ENCODE measurements at places on chromosomes 2 and 18.

DNA sequence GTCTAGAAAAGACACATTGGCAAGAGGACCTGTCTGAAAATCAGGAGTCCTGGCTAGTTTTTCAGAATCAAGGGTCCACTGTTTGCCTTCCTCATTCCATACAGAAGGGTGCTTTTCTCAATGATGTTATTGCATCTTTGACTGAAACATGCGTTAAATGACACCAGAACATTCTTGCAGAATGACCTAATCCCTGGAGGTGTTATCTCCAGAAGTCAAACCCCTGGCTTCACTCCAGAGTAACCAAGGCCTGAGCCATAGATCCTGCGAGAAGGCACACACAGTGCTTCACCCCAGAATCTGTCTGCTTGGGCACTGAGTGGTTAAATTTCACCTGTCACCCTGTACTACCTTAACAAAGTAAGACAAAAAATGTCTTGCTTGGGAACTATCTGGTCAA, 1055.2 kb upstream of the FANCL start:
- DNase-seq, result no peak

GRCh38 chr2:213101692-213102460, 49.5 kb downstream of the IKZF2 start:
- no peak for DNase-seq

DNA sequence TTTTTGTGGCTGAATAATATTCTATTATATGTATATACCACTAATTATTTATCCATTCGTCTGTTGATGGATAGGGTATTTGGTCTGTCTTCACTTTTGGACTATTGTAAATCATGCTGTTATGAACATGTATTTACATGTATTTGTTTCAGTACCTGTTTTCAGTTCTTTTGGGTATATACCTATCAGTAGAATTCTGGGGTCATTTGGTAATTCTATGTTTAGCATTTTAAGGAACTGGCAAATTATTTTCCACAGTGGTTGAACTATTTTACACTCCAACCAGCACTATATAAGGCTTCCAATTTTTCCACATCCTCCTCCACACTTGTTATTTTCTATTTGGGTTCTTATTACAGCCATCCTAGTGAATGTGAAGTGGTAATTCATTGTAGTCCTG, 12.4 kb upstream of the TANK start:
- DNase-seq, result no peak

- no peak for DNase-seq
Observed at GRCh38 chr2:85666435-85667316, 1.3 kb downstream of the SFTPB start.

DNA sequence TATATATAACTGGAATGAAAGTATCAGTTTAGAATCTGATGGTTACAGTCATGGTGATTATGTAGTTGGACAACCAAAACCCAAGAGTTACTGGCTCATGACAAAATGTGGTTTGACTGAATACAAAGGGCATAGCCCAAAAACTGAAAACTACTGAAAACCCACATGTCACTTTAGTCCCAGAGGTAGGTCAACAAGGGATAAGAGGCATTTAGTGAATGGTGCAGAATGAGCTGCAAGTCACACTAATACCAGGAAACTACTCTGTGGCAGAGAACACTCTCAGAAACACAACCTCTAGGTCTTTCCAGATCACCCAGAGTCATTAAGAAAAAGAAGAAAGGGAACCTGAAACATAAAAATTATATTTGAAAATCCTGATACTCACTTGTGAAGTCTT, 154.5 kb downstream of the AGPS start:
- no peak for DNase-seq

- peak; percentile 63 for DNase-seq
Observed at GRCh38 chr18:57210107-57210715, 63.3 kb downstream of the BOD1L2 start.

Data from H1 (cell line).